Activated naive CD8-positive, alpha-beta T cell treated with anti-CD3 and anti-CD28 coated beads, Interleukin-2, amount 10 ng/mL, durations not matched to agents 7 days and 5 days (primary cell): ENCODE measurements at places on chromosomes 16 and 17. TPM values are rescaled to one million over a fixed set of nuclear protein-coding genes. Genes with fewer than 3 reads are reported as not detected.

GRCh38 chr16:78385086-78385805, 285.8 kb downstream of the WWOX start:
- DNase-seq: no peak

DNA sequence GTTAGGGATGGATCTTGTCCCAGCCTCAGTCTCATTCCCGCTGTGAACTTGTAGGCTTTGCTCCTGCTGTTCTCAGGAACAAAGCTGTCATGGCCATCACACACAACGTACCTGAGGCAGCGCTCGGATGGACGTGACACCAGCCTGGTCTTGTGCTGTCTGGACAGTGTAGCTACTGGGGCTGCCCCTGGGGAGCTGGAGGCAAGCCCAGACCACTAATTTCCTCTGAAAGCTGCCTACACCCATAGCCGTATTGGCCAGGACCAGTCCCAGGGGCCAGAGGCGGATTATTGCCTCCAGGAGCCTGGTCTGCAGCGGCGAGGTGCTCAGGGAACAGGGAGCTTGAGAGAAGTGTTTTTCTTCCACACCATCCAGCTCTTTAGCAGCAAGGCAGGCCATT, 11.7 kb downstream of the ZNHIT3 start:
- no peak for DNase-seq

DNA sequence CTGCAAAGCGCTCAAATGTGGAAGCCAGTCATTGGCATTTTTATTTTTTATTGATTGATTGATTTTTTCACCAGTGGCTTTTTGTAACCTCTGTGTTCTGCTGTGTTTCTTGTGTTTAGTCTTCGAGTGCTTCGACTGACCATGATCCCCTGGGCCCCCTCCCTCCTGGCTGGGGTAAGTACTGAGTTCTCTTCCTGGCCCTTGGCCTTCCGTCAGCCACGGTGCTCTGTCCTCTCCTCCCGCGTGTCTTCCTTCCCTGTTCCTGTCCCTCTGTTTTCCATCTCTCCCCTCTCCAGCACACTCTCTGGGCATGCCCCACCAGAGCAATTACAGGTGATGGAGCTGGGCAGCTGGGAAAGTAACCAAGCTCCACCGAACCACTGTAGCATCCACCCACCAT, 25.8 kb upstream of the CLEC18A start:
- DNase-seq: no peak

- DNase-seq: no peak
Observed at GRCh38 chr17:76784926-76785325, 47.0 kb downstream of the MFSD11 start.

DNA sequence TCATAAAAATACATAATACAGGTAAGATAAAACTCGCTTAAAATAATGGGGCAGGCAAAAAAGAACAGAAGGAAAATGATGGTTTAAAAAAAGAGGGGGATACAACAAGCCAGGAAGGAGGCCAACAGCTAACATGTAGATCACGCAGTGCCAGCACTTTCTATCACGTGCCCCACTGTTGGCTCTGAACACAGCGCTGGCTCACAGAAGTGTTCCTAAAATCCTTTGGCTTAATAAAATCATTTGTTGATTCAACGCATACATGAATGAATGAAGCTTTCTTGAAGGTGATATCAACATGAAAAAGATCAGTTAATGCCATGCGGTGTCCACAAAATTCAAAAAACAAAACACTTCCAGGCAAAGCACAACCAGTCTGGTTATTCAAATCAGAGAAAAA, 8.5 kb downstream of the ITGAE start:
- no peak for DNase-seq

Gene CLEC10A
- total RNA-seq: 0.64 TPM

Gene CHRNE
- 0.65 TPM for total RNA-seq

Gene NRN1L
- total RNA-seq: 2.1 TPM

Gene HBZ
- not detected for total RNA-seq

Gene KRTAP1-4
- total RNA-seq: not detected

Gene SLC5A2
- 0.53 TPM for total RNA-seq
